ENCODE measurements at places on chromosomes 2 and 18.

DNA sequence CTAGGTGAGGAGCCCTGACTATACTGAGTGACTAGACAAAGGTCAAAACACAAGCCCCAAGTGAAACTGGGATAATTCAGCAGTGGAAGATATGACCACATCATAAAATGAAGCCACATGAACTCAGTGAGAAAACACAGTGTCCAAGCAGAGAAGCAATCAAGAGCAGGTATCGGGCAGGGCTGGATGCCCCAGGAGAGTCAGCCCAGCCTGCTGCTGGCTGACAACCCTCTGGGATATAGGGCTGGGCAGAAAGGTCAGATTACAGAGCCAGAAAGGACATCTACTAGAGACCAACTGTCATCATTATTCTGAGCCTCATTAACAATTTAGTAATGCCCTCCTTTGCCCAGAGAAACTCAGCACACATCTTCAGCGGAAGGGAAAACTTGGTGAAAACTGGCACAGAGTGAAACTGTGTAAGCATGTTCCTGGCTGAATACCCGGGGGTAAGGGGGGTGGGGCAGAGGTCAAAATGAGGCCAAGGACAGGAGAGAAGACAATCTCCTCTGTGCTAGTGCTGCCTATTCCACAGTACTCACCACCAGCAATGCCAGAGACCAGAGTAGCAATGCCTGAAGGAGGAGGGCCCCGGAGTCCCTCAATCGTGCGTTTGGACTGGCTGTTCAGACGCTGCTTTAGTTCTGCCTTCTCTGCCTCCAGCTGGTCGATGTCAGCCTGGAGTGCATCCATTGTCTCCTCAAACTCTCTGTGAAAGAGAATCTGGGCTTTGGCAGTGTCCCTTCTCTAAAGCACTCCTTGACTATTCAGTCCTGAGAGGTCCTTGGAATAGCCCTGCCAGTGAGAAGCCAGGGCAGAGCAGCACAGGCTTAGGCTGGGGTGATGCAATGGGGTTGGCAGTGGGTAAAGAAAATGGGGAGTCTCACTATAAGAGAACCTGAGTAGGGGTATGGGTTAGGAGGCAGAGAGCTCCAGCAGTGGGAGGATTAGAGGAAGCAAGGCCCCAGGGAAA is 15.3 kb downstream of the DCTN1 start:
- no peak for DNase-seq

DNA sequence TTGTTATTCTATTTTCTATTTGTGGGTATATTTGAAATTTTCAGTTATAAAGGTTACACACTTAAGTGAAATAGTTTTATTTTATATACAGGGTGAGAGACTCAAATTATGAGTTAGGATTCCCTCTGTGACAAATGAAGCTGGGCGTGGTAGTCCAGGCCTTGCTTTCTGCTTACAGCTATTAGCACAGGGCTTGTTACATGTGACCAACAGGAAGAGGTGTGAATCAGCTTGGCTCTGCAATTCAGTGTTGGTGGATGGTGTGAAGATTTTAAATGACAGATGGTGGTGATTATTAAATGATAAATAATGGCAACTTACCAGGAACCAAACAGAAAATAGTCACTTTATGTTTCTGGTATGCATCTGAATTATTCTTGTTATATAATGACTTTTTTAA is 64.4 kb upstream of the NOSTRIN start:
- no peak for DNase-seq

DNA sequence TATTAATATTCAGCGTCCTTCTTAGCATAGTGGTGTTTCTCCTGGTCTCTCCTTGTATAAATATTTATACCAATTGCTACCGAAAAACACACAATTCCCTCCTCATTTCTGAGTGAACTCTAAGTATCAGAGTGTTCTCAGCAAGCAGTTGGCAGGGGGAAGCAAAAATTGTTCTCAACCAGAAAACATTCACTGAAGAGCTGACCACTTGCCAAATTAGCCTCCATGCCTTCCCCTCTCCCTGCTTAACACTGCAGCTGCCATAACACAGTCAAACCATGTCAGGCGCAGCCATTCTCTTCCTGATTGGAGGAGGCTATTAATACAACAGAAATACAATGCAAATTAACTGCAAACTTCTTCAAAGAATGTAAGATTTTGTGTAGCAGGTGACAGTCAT is 105.0 kb downstream of the COL6A3 start:
- DNase-seq: no peak

- no peak for DNase-seq
These were observed 55.4 kb downstream of the KLF7 start for GRCh38 chr2:207110310-207110709.

- no peak for DNase-seq
These were observed 66.6 kb downstream of the ADNP2 start for GRCh38 chr18:80175451-80176204.

GRCh38 chr2:216829533-216829932 is 30.3 kb downstream of the TNP1 start:
- DNase-seq: no peak

DNA sequence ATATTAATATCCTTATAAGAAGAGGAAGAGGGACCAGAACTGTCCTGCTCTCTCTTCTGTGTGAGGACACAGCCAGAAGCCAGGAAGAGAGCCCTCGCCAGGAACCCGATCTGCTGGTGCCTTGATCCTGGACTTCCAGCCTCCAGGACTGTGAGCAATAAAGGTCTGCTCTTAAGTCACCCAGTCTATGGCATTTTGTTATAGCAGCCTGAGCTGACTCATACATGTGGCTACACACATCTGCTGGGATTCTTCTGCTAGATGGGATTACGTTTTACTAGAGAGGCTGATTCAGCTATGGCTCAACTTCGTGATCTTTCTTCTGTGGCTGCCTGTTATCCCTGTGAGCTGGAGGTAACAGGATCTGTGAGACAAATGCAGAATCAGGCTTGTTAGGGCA is 29.6 kb downstream of the ARL4C start:
- no peak for DNase-seq

GRCh38 chr2:133633881-133634409 is 65.7 kb upstream of the NCKAP5 start:
- DNase-seq: peak; percentile 53

GRCh38 chr2:219541611-219542180 is 1.9 kb downstream of the CHPF start:
- DNase-seq: peak; percentile 77

DNA sequence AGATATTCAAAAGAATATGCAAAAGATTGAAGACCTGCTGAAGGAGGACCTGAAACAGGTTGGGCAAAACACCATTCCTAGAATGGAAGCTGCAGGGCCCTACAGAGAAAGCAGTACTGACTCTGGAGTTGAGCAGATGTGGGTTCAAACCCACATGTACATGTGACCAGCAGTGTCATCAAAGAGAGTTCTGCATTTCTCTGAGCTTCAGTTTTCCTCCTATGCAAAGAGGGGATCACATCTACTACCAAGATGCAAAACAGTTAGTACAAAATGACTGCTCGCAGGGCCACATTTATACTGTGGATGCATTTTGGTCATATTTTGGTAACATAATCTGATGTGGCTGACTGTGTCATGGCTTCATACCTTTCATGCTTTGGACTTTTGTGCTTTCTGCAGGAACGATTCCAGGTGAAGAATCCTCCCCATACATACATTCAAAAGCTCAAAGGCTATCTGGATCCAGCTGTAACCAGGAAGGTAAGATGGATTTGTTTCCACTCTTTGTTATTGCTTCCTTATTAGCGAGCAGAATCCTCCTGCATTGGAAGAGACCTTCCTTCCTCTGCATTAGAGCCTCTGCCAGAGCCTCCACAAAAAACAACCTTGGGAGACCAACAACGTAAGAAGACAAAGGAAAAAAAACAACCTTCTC is 174.8 kb downstream of the PRPF40A start:
- no peak for DNase-seq

DNA sequence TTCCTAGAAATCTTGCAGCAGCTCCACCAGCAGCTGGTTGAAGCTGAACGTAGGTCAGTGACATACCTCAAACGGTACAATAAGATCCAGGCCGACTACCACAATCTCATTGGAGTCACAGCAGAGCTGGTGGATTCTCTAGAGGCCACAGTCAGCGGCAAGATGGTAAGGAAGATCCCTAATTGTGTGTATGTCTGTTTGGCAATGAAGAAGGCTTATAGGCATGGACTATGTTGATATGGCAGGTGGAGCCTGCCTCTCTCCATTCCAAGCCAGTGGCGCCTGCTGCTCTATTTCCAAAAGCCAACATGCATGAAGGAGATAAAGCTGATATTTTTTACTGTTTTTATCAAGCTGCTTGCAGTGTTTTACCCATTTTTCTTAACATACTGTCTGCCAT is 36.8 kb downstream of the ARMC9 start:
- no peak for DNase-seq

- DNase-seq: peak; percentile 46
These were observed 1173.1 kb upstream of the ZEB2 start for GRCh38 chr2:145692971-145693478.

Data from ACHN (cell line).